ENCODE measurements at places on chromosomes 11 and 22.

DNA sequence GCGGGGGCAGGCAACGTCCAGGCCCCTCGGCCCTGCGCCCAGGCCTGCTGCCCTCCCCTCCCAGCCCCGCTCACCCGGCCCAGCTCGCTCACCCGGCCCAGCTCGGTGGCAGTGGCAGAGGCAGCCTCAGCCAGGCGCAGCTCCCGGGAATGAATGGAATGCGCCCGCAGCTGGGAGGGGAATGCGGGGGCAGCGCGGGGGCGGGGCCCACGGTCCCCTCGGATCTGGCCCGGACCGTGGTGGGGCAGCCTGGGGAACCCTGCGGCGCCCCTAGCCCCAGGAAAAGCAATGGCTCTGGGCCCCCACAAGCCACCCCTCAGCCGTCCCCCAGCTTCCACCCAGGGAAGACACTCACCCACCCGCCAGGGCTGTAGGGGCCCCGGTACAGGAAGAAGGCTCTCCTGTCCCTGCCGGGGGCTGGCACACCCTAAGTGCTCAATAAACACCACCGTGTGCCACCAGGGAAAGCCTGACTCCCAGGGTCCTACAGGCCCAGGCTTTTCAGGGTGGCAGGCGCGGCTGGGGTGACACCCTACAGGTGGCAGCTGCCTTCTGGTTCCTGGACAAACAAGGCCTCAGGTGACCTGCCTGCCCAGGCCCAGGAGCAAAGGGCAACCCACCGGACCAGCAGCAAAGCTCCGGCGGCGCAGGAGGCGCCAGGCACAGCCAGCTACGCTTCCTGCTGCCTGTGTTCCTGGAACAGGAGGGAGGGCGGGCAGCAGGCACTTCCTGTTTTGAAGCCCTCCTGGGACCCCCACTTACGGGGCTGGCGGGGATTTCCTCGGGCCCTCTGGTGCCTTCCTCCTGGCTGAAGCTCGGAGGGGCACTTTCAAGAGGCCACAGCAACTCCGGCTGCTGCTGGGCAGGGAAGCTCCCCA lies 13.8 kb downstream of the PLXNB2 start:
- DNase-seq = no peak

GRCh38 chr11:109958821-109959166 lies 134.4 kb upstream of the ZC3H12C start:
- no peak for DNase-seq

DNA sequence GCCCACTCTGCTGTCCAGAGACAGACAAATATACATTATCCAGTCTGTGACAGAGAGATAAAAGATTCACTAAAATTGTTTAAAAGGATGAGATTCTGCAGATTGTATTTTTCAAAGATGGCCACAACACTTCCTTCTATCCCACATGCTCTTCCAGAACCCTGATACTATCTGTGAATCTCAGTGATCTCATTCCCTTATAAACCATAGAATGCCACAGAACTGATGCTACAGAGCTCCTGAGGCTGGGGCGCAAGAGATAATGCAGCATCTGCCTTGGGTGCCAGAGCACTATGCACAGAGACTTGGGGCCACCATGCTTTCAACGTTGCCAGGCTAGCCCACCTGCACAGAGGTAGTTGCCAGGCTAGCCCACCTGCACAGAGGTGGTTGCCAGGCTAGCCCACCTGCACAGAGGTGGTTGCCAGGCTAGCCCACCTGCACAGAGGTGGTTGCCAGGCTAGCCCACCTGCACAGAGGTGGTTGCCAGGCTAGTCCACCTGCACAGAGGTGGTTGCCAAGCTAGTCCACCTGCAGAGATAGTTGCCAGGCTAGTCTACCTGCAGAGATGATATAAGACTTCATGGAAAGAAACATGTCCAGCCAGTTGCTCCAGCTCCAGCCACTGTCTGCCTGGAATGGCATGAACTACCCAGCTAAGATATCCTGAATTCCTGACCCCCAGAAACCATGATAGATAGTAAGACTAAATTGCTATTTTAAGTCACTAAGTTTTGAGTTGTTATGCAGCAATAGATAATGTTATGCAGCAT lies 17.6 kb upstream of the SEPTIN5 start:
- DNase-seq = no peak

DNA sequence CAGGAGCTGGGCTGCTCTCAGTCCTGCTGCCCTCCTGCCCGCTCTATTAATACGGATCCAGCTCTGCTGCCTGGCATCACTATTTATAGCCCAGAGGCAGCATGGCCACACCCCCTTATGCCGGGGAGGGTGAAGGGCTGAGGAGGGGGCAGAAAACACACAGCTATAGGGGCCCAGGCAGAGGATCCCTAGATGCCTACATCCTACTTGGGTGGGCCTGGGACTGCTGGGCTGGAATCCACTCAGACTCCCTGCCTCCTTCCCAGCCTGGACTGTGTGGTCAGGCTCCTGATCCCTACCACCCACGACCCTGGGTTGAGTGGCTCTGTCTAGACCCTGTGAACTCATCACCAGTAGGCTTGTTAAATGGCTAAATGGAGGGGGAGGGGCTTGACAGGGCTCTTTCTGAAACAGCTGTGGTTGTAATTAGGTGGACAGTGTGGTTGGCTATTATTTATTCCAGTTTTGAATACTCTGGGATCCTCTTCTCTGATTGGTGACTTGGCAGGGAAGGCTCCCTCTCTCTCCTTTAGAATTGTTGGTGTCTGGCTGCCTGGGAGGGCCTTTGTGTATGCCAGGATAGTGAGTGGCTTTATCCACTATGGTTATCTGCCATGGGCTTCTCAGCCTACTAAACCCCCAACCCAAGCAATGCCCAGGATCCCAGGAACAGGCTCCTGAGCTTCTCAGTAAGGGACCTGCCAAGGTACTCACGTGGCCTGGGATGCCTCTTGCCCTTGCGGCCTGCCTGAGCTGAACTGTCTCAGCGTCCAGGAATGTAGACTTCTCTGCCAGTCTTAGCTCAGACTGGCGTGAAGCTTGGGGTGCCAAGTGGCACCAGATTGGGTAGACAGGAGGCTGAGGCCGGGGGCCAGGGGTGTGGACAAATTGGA lies 15.2 kb downstream of the PHLDB1 start:
- no peak for DNase-seq

- no peak for DNase-seq
Observed at GRCh38 chr11:34331329-34331728, 26.5 kb downstream of the ABTB2 start.

GRCh38 chr11:106077609-106078455 lies at the start of gene AASDHPPT:
Gene AASDHPPT, plus strand, starts transcription at chr11:106077662. Its CDS starts 49 bp downstream, at chr11:106077711.
- no peak for DNase-seq

- DNase-seq = no peak
Observed at GRCh38 chr11:74707602-74708510, 23.4 kb downstream of the CHRDL2 start.
